Peyer's patch (tissue), 4 donors: ENCODE measurements at places on chromosomes 3 and 15.
A peak's percentile ranks its signal among the peaks of the same experiment; 100 is the strongest.

- no peak for DNase-seq
These were observed 129.8 kb downstream of the SLC9A9 start for GRCh38 chr3:143718463-143718862.

DNA sequence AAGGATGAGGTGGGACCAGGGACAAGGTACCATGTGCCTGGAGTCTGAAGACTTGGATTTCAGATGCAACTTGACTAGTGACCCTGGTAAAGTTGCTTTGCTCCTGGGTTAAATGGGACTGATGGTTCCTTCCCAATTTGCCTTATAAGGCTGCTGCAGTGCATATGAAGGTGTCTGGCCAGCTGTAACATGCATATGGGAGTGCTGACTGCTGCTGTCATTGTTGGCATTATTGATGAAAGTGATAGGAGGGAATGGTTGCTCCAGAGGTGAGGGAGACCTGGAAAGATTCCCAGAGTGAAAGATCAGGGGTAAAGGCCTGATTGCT, 20.5 kb downstream of the CYP8B1 start:
- DNase-seq: no peak

- DNase-seq: no peak
These were observed 20.8 kb downstream of the SLC28A1 start for GRCh38 chr15:84905016-84905916.

GRCh38 chr3:16203671-16204629, 29.5 kb downstream of the GALNT15 start:
- DNase-seq: no peak

- DNase-seq: peak; percentile 27
These were observed 104.9 kb upstream of the ASB14 start for GRCh38 chr3:57397175-57398026.

DNA sequence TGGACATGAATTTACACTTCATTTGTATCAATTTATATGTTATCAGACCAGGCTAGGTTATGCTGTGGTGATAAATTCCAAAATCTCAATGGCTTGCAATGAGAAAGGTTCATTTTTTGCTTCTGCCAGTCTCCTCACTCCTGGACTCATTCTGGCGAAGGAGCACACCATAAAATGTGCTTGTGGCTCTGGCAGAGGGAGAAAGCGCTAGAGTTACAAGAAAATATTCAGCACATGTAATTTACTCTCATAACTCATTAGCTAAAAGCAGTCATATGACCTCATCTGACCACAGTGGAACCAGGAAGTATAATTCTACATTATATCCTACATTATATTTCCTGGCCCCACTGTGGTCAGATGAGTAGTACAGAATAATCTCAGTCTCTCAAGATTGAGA, 193.8 kb downstream of the BCHE start:
- no peak for DNase-seq

DNA sequence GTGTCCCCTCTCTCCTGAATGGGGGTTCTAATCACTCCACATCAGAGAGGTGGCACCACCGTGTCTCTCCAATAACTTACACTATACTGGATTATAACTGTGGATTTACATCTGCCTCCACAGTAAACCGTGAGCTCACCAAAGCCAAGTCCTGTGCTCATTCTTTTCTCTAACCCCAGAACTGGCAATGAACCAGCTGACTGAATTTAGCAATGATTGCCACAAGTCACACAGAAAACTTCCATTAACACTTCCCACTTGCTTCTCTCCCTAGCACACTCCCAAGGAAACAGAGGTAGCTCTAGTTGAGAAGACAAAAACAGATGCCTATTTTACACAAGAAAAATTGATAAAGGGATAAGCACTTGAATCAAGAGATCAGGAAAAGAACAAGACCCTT, 361.3 kb downstream of the ULK4 start:
- no peak for DNase-seq

DNA sequence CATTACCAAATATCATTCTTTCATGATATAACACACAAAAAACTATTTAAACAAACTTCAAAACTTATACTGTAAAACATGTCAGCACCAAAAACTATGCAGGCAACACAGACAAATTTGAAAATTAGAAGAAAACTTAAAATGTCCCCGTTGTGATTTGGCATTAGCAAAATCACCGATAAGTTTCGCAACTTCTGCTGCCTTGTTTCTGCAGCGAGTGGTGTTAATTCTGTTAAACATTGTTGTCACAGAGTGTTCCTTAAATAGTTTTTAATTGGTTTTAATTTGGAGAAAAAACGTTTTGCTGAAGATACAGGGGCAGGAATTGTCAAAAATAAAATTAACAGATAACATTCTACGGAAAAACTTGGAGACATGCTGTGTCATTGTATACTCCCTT, 160.6 kb downstream of the RPLP1 start:
- no peak for DNase-seq

GRCh38 chr3:53158765-53159155, 2.2 kb upstream of the PRKCD start:
- DNase-seq: no peak

- DNase-seq: no peak
These were observed 47.3 kb upstream of the C3orf22 start for GRCh38 chr3:126606001-126606400.

- no peak for DNase-seq
These were observed 26.2 kb upstream of the HHATL start for GRCh38 chr3:42728668-42729364.

- DNase-seq: peak; percentile 18
These were observed 37.1 kb upstream of the RPL35A start for GRCh38 chr3:197912741-197913476.

DNA sequence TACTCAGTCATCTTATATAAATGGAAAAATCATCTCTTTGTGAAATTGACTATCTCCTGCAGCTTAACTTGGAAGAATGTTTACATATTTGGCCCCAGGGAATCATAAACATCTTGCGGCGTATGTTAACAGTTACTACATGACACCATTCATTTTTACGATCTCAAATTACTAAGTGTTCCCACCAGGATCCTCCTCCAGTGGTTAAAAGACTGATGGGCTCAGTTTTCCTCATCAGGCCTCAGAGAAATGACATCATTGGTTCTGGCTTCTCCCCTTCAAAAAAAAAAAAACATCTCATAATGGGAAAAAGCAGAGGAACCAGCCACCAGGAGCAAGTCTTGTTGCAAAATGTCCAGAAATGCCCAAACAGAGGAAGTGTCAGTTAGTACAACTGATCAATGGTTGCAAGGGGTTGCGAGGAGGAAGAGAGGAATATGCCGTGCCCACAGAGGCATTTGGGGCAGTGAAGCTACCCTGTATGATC, 70.5 kb upstream of the LIPC start:
- DNase-seq: no peak

- no peak for DNase-seq
These were observed 56.0 kb downstream of the CNTN4 start for GRCh38 chr3:2154621-2155020.

GRCh38 chr3:124586126-124587052, 143.9 kb upstream of the UMPS start:
- DNase-seq: no peak

DNA sequence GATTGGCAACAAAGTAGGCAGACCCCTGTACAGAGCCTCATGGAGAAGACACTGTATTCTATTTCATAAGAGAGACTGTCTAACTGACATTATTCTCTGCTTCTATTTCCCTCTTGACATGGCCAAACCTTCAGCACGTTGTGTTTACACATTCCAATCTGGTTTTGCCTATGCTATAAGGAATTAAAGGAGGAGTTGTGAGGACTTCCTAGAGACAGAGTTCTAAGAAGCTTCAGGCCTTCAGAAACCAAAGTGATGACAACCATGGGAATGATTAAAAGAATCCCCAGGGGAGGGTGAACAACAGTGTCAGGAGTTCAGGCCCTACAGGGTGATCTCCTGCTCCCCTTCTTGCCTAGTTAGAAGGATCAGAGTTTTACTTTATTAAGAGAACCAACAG, 44.9 kb upstream of the CAPN7 start:
- DNase-seq: no peak

DNA sequence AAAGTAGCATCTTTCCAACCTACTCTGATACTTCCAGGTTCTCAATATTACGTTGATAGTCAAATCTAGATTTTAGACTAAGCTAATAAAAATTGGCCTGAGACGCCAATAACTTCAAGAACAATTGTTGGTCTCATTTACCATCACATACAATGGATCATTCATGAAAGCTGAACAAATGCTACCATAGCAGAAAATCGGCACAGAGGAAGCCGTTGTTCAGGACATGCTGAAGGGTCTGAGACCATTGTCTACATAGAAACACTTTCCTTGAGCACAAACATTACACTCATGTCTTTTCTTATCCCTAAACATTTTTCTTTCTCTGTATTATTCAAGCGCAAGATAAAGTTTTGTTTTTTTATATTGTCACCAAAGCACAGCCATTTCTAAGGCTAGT, 37.2 kb upstream of the FHIT start:
- no peak for DNase-seq

- DNase-seq: no peak
These were observed 6.3 kb downstream of the ATP13A4 start for GRCh38 chr3:193548406-193548805.

- no peak for DNase-seq
These were observed 17.5 kb upstream of the KCTD6 start for GRCh38 chr3:58474348-58474911.

GRCh38 chr3:178522200-178523052, 13.8 kb upstream of the KCNMB2 start:
- DNase-seq: no peak

DNA sequence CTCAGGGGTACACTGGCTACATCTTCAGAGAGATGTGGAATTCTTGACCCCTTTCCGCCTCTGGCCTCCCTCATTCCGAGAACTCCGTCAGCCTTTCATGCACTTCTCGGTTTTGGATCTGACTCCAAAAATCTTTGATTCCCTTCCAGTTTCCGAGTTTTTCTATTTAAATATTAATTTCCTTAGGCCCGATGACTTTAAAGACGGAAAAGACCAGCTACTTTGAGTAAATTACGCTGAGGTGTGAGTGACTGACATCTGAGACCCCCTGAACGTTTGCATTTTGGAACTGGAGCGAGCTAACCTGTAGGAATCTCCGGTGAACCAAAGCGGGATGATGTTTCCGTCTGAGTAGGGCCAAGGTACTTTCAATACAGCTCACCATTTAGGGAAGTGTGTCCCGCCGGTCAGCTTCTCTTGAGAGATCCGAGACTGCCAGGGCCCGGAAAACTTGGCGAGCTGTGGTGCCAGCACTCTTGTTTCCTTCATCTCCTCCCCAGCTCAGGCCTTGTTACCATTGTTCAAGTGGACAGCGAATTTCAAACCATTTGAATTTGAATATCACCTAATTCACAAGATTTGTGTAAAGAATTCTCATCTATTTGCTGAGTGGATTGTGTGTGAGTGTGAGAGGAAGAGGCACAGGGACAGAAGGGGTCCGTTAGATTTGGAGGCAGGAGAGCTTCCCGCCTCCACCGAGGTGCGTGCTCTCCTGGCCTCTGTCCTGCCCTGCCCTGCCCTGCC, 5.4 kb downstream of the SOX14 start:
- DNase-seq: no peak

- DNase-seq: peak; percentile 26
These were observed 71.3 kb downstream of the NUP210 start for GRCh38 chr3:13348661-13349396.

DNA sequence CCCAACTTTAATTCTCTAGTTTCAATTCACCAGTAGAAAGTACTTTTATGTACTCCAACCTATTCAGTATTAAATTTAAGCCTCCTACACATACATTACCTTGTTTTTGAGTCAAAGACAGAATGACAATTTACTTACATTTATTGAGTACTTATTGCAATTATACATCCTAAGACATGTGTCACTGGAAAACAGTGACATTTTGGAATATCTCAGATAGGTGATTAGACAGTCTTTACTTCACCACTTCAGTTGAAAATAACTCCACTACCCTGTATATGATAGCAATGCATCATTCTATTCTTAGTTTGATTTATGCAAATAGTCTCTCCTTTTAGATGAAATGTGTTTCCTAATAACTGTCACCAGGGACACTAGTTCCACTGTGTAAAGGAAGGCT, 461.5 kb downstream of the TUSC7 start:
- DNase-seq: no peak

GRCh38 chr3:63354160-63354559, 76.1 kb downstream of the SYNPR start:
- no peak for DNase-seq

DNA sequence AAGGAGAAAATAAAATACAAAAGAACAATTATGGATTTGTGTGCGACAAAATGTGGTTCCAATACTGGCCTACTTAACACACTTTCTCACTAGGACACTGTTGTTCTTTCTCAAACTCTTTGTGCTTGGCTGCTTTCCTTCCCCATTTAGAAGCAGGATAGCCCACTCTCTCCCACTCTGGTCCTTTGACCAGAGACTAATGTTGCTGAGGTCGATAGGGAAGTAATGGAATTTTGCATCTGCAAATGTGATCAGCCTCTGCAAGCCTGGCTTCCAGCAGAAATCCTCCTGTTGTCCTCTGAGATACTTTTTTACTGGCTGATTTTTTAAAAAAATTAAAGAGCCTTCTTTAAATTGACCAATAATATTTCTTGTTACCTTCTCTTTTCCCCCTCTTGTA, 71.0 kb downstream of the PPM1L start:
- DNase-seq: no peak

- DNase-seq: no peak
These were observed 897.3 kb downstream of the TUSC7 start for GRCh38 chr3:117606866-117607265.

DNA sequence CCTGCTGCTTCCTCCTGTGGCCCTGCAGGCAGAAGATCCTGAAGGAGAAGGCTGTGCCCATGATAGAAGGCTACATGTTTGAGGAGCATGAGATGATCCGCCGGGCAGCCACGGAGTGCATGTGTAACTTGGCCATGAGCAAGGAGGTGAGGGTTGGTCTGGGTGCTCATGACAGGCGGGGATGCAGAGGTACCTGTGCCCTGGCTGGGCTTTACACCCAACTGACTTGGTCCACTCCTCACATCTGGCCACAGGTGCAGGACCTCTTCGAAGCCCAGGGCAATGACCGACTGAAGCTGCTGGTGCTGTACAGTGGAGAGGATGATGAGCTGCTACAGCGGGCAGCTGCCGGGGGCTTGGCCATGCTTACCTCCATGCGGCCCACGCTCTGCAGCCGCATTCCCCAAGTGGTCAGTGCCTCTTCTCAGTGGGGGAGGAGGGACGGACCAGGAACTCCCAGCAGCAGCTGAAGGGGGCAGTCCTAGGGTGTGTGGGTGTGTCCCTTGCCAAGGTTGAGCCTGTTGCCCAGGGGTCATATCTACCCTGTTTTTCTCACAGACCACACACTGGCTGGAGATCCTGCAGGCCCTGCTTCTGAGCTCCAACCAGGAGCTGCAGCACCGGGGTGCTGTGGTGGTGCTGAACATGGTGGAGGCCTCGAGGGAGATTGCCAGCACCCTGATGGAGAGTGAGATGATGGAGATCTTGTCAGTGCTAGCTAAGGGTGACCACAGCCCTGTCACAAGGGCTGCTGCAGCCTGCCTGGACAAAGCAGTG, 1.6 kb upstream of the RCCD1 start:
- no peak for DNase-seq

GRCh38 chr15:96331144-96331944, 844 bp downstream of the NR2F2 start:
- no peak for DNase-seq

GRCh38 chr15:33720952-33721351, 247.3 kb upstream of the CHRM5 start:
- DNase-seq: no peak
